Stimulated activated CD4-positive, alpha-beta T cell treated with anti-CD3 and anti-CD28 coated beads, Interleukin-2, amount 100 ng/mL, for 24 hours (primary cell): ENCODE measurements at places on chromosomes 1 and 21.
A peak's percentile ranks its signal among the peaks of the same experiment; 100 is the strongest.

DNA sequence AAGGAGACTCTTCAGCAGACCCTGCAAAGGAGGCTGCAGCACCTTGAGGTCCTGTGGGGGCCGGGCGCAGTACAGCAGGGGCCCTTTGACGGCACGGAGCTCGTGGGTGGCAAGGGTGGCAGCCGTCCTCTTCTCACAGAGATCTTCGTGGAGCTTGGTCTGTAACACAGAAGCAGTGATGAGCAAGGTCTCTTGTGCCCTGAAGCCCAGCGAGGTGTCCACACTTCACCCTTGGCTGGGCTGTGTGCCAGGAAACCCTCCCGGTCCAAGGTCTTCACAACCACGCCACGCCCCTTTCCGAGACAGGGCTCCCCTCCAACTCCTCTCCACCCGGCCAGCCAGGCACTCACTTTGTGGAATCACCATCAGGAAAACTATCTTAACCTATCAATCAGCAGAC, 11.3 kb downstream of the LRRC47 start:
- no peak for DNase-seq

DNA sequence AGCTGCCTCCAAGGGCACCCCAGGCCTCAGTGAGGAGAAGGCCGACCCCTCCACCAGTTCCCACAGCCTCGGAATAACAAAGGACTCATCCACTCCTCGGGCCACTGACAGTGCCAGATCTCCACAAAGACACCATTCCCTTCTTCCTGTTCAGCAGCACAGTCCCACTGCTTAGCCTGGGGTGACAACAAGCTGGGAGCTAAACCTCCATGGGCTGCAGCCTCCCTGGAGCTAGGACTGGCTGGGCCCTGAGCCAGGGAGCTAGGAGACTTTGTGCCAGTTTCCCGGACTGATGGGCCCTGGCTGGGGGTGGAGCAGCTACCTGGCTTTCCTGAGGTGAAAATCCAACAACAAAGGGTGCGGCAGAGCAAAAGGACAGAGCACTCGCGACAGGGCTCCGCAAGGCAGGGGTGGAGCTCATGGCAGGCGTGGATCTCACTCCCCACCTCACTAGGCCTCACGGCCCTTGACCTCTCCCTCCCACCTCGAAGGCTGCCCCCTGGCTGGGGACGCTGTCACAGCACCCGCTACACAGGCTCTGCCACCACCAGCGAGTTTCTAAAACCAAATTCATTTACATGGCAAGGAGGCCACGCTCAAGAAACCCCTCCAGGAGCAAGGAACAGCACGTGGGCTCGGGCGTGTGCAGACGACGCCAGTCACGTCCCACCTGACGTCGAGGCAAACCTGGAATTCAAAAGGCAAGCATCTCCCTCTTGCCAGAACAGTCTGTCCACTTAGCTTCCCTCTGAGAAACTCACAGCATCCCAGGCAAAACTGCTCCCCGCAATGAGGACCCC, 13.8 kb downstream of the SLC35E2B start:
- no peak for DNase-seq

GRCh38 chr1:93399781-93400180, 48.1 kb upstream of the FNBP1L start:
- DNase-seq = no peak

DNA sequence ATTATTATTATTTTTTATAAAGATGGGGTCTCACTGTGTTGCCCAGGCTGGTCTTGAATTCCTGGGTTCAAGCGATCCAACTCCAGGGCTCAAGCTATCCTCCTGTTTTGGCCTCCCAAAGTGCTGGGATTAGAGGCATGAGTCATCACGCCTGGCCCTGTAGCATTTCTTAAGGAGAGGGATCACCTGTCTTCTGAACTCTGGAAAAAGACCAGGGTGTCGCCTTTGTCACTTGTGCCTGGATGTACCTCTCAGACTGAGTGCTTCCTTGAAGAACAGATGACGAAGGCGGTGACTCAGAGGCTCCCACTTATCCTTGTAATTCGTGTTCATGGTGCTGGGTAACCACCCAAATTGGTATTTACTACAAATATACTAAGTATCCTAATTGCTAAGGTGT, 2.4 kb upstream of the CGN start:
- DNase-seq = no peak

DNA sequence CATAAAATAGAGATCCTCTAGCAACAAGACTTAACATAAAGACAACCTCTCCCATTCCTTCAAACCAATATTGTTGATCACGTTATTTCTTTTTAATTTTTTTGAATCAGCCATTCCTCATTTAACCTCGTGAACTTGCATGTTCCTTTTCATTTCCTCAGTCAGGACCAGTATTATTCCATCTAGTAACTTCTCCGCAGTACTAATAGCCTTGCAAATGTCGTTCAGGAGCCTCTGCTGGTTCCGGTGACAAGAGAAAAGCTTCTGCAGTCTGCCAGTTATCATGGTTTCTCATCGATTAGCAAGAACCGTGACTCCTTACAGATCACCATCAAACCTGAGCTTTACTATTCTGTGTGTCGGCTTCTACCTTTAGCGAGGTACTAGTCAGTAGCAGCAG, 3.0 kb downstream of the APP start:
- no peak for DNase-seq

DNA sequence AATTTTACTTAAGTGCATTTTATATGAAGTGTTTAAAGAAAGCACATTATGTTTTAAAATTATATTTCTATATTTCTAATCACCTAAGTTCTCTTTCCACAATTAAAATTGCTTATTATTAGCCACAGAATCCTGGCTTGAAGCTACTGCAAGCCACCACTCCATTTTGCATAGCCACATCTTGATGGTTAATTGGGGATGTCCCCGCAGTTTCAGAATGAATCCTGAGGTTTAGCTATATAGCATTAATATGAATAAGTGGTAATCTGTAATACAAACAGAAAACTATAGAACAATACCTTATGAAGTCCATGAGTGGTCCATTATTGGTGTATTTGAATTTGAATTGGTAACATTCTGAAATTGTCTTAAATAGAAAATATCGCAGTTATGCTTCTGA, 11.6 kb upstream of the GOLPH3L start:
- peak; percentile 30 for DNase-seq

GRCh38 chr1:92376345-92376744, 77.5 kb downstream of the RPAP2 start:
- no peak for DNase-seq
